Endothelial cell of umbilical vein (primary cell): ENCODE measurements at places on chromosomes 3 and 15.
A peak's percentile ranks its signal among the peaks of the same experiment; 100 is the strongest.

DNA sequence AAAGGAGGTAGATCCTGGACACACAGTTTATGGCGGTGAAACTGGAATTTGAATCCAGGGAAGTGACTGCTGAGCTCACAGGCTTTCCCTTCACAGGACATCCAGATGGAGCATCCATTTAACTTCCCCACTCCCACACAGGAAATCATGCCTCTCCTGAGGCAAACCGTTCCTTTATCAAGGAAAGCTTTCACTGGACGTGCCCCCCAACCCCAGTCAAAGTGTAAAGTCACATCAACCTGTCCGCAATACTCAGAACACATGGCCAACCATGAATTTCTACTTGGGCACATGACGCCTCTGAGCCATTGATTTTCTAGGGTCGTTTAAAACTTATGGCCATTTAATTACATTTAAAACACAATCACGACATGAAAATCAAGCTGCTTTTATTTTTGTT, 2.9 kb downstream of the PCOLCE2 start:
- DNase-seq: no peak

DNA sequence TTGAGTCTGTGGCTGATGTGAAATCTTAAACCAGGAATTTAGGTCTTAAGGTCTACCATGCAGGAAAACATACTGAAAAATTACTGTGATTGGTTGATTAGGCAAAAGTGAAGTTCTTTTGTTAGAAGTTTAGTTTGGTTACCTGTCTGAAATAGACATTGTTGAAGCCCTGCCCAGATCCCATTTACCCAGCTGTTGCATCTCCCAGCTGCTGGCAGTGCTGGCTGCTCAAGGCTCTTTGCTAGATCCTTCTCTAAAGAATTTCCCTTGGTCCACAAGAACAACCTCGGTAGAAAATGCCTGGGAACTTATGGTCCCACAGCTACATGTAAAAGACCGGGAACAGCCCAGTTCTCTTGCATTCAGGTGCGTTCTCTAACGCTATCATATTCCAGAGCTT, 137.3 kb downstream of the EDEM1 start:
- DNase-seq: no peak

GRCh38 chr15:90035840-90036230, 34.7 kb downstream of the ZNF710 start:
- no peak for DNase-seq

DNA sequence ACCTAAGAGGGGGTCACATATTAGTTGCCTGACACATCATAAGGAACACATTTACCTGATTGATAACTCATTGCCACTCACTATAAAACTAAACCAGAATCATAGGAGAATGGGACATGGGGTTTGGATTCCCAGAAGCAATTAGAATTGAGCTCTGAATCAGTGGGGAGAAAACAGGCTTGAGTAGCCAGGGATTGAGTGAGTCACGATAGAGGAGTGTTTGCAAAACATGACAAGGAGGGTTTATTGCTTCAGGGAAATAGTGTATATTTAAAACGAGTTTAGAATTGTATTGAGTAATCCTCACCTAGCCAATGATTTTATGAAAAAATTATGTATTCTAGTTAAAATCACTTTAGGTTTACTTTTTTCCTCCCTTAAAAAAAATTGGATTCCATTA, 101.1 kb upstream of the THRB start:
- DNase-seq: no peak

DNA sequence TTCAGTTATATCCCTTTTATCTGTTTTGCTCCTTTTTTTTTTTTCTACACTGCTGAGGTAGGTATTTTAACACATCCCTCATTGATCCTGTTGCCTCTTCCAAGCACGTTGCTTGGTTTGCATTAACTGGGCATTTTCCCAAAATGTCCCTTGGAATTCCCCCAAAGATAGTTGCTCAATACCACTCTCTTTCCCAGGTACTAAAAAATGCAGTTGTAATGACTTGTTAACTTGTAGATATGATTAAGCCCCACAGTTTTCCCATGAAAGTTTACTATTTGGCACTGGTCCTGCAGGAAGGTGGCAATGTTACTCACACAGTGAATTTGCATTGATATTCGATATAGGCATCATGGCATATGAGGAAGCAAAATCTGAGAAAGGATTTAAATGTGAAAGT, 67.1 kb downstream of the GRM7 start:
- DNase-seq: no peak

- no peak for DNase-seq
These were observed 63.0 kb upstream of the ACP3 start for GRCh38 chr3:132254076-132254755.

- peak; percentile 35 for DNase-seq
These were observed 3.0 kb upstream of the RHO start for GRCh38 chr3:129525341-129525968.

DNA sequence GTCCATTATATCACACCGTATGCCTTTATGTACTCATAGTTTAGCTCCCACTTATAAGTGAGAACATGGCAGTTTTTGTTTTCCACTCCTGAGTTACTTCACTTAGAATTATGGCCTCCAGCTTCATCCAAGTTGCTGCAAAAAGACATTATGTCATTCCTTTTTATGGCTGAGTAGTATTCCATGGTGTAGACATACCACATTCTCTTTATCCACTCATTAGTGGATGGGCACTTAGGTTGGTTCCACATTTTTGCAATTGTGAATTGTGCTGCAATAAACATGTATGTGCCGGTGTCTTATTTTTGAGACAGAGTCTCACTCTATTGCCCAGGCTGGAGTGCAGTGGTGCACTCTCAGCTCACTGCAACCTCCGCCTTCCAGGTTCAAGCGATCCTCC, 74.1 kb upstream of the IQSEC1 start:
- DNase-seq: no peak

GRCh38 chr15:66661432-66662096, 40.5 kb upstream of the SMAD6 start:
- peak; percentile 28 for DNase-seq

DNA sequence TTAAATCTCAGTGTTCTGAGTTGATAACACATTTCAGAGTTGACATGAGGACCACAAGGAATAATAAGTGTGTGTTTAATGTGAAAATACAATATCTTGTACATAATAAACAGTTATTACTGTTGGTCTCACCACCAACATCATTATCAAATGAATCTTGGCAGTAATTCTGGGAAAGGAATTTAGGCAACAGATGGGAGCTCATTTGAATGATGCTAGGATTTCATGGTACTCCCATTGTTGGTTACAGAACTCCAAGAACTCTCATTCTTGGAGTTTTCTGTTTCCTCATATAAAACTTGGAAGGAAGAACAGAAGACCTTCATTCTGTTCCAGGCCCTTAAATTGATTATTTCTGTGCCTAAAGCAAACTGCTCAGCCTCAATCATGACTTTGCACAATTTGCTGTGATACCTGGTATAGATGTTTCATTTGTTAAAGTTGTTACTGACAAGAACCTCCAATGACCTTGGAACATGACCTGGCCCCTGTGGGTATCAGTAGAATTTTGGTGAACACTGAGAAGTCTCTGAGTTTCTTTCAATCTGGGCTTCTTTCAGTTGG, 385.8 kb downstream of the LPP start:
- DNase-seq: no peak

GRCh38 chr15:70955151-70955550, 62.5 kb downstream of the LRRC49 start:
- DNase-seq: no peak
